ENCODE measurements at places on chromosomes 7 and 10.

DNA sequence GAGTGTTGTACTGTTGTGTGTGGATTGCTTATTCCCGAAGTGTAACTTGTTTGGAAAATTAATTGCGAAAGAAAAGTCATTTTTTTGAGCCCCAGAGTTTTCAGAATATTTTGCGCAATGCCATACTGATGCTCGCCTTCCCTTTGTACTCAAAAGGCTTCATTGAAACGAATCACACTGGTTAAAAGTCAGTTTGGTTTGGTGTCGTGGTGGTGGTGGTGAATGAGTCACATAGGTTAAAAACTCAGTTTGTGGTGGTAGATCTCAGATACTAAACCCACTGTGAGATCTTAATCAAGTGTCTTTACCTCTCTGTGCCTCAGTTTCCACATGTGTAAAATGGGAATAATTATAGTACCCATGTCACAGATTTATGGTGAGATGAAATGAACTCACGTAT lies 61.1 kb upstream of the IL6 start:
- no peak for DNase-seq

- no peak for DNase-seq
Observed at GRCh38 chr7:15323550-15323949, 238.3 kb downstream of the AGMO start.

- no peak for DNase-seq
Observed at GRCh38 chr7:127865466-127865865, 165.8 kb downstream of the LRRC4 start.

- DNase-seq: no peak
Observed at GRCh38 chr10:30788307-30788706, 158.8 kb upstream of the LYZL2 start.

GRCh38 chr7:137818036-137818435 lies 28.7 kb downstream of the DGKI start:
- DNase-seq: no peak

DNA sequence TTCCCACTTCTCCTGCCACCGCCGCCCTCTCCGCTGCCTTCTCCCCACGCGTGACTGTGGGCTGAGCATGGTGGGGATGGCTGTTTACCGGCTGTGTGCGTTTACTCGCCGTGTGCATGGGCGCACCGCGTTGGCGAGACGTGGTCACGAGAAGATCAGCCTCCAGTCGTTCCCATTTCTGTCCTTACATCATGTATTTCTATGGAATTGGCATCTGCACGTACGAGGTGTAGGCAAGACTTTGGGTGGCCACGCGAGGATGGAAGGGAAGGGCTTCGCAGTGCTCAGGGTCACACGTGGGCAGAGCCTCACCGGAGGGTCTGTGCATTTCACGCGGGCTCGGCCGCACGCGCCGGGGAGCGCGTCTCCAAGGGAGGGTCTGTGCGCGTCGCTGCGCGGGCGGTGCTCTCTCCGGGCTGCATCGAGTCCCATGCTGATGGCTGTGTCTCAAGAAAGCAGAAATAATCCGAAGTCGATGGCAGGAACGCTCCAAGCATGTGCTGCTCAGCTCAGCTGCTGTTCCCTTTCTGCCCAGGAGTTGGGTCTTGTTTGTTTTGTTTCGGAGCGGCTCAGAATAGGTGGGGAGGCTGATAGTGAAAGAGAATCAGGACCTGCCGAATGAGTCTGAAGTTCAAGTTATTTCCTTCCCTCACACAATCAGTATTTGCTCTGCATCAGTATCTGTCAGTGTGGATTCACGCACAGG lies 973 bp downstream of the CAMK1D start:
- peak; percentile 64 for DNase-seq

- no peak for DNase-seq
Observed at GRCh38 chr7:85328456-85328998, 141.7 kb upstream of the SEMA3D start.

GRCh38 chr10:34786464-34786863 lies 28.6 kb downstream of the PARD3 start:
- no peak for DNase-seq

DNA sequence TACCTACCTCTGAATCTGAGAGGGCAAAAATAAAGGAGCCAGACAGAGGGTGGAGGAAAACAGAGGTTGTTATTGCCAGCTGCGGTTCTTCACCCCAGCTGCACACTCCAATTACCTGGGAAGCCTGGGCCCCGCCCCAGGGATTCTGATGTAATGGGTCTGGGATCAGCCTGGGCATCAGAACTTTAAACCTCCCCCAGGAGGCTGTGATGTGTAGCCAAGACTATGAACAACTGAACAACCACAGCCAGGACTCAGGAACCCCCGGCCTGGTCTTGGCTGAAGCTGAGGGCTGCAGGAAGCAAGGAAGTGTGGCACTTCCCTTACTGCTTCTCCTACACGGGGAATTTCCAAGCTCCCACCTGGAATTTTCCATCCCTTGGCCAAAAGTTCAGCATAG lies 89.3 kb downstream of the HIP1 start:
- DNase-seq: no peak

DNA sequence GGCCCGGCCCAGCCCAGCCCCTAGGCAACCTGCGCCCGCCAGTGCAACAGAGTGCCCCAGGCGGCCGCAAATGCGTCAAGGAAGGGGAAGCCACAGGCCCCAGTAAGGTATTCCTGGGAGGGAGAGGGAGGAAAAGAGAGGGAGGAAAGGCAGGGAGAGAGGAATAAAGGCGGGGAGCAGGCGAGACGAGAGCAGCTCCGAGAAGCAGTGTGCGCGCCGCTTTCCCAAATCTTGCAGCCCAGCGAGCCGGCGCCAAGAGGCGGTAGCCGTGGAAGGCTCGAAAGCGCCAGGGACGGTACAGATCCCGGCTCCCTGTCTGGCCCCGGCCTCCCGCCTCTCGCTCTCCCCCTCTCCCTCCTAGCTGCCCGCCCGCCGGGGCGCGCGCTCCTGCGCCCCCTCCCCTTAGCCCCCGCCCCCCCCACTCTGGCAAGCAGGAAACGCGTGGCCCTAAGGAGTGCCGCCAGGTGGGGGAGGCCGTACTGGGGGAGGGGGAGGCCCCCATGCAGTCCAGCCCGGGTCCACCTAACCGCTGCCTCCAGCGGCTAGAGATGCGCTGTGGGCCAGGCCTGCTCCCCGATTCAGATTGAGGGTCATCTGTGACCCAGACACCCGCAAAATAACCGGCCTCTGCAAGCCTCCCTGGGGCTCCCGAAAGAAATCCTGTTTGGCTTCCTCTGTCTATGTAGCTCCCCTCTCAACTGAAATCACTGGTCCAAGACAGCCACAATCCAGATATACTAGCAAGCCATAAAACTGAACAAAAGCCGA lies 4.3 kb downstream of the HOXA10 start:
- DNase-seq: no peak

GRCh38 chr10:14270370-14270769 lies 60.4 kb downstream of the FRMD4A start:
- DNase-seq: no peak

DNA sequence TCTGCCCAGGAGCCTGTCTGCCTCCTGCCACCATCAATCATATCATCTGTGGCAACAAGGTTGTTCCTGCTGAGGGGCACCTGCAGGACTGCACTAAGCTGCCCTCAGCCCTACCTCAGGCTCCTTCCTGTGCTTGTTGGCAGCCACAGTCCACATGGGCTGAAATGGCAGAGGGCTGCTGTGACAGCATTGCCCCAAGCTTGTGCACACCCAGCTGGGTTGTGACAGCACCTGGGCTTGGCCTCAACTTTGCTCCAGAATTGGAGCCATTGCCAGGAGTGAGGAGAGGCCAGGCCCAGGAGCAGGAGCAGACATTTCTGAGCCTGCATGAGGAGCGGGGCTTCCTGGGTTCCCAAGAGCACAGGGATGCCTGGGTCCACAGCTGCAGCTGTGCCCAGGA lies 340.9 kb upstream of the CHRM2 start:
- DNase-seq: no peak

DNA sequence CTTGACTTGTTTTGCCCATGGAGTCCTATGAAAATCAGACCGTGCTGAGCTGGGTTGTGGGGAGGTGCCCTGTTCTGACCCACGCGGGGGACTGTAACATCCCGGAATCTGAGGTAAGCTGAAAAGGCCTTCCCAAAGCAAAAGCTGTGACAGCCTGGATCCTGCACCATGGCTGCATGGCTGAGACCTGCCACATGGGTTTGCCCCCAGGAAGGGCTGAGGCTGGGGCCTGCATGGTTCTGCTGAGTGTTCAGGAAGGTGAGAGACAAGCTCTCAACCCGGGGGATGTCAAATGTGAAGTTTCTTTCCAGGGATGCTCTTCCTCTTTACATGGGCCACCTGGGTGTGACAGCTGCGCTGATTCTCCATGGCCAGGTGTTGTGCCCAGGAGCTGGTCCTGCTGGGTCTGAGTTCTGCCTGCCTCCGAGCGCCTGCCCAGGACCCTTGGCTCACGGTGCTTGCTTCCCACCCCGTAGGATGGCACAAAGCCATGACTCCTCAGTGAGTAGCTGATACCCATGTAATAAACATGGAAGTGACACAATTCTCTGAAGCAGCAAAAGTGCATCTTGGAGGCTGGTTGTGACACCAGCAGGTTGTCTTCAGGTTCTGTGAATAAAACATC lies 58.3 kb downstream of the VIPR2 start:
- no peak for DNase-seq

DNA sequence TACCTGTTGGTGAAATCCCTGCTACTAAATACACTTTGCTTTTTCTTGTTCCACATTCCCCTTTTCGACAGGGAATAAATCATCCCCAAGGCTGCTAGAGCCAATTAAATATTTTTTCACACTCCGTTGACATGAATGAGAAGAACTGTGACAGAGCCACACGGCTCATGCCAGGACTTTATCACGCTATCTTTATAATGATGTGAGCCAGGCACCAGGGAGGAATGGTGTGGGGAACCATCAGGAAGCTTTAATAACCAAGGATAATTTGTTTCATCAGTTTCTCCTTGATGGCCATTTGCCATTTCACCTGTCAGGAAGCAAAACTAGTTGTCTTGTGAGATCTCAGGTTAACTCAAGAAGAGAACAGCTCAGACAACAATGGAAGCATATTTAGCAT lies 193.0 kb upstream of the C7orf33 start:
- DNase-seq: no peak

DNA sequence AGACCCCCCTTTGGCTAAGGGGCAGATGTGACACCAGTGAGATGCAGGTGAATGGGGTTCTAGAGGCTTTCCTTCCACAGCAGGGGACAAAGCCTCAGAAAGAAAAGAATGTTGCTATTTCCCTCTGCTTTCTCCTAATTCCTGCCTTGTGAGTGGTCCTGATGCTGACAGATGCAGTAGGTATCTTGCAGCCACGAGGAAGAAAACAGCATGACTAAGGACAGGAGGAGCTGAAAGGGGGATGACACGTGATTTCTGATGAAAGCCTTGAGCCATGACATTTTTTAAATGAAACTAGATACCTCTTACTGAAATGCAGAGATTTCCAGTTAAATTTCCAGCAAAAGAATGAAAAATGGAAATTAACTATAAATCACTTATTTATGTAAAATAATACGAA lies 92.4 kb downstream of the C1GALT1 start:
- DNase-seq: no peak

GRCh38 chr7:149624006-149624405 lies 126.4 kb upstream of the ZNF746 start:
- peak; percentile 64 for DNase-seq

DNA sequence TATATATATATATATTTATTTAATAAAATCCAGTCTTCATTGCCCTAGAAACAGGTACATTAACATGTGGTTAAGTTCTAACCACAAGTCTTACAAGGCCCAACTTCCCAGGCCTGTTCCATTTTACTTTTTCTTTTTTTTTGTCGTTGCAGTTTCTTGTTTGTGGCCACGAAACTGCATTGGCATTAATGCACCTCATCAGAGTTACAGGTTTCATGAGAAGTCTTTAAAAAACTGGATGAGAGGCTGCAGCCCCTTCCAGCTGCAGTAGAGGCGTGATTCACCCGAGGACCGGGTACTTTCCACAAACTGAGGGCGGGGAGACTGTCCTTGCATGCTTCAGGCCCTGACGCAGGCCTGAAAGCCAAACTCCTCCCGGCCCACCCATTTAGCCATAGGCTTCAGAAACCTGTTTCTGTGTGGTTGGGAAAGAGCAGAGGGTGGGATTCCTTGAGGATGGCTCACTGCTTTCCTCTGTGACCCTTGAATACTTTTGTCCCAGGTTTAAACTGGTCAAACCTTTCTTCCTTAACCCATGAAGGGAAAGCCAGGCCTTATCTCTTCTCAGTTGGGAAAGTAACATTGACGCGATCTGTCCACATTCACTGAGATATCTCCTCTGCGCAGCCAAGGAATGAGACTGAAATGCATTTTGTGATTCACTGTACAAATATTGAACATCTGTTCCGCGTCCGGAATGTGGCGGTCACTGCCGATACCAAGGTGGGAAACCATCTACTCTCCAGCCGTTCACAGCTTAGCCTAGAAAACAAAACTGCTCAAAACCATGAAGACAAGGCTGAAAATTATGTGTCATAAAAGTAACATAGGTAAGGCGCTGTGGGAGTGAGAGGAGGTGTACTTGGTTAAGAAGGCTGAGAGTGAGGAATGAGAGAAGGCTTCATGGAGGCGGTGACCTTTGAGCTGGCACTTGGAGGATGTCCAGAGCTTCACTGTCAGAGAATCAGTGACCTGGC lies 311.7 kb downstream of the GATA3 start:
- DNase-seq: peak; percentile 3

GRCh38 chr10:101629837-101630632 lies 41.9 kb downstream of the DPCD start:
- DNase-seq: no peak

DNA sequence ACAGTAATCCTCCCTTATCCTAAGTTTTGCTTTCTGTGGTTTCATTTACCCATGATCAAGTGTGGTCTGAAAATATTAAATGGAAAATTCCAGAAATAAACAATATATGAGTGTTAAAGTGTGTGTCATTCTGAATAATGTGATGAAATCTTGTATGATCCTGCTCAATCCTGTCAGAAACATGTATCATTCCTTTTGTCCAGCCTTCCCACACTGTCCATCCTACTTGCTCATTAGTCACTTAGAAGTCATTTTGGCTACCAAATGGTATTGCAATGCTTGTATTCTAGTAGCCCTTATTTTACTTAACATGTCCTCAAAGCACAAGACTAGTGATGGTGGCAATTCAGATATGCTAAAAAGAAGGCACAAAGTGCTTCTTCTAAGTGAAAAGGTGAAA lies 1211.2 kb upstream of the SORCS1 start:
- DNase-seq: no peak

DNA sequence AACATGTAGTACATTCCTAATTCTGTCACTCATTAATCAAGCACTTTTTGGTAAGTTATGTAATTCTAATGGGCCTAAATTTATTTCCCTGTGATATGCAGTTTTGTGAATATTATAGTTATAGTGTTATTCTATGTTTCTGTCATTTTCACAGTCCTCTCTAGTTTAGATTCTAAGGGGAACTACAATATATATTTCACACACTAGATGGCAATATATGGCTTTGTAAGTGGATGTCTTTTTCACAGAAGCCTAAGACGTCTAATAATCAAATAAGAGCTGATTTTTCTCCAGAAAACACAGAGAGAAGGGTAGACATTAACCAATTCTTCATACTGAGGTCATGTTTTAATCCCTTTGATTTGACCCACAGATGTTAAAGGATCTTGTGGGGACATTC lies 18.0 kb downstream of the RNLS start:
- DNase-seq: no peak

DNA sequence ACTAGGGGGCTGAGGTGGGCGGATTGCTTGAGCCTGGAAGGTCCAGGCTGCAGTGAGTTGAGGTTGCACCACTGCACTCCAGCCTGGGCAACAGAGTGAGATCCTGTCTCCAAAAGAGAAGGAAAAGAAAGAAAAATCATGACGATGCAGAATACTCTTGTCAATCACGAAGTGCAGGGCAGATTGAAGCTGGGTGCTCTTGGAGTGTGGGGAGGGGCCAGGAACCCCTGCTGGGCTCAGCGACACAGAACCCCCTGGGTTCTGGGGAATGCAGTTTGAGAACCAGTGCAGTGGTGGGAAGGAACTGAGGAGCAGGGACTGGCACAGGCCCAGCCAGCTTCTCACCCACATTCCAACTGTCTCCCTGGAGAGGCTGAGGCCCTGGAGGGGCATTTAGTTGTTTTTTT lies 10.8 kb upstream of the INTS1 start:
- no peak for DNase-seq

Measured in mucosa of descending colon (tissue), 3 donors.